Activated CD4-positive, alpha-beta T cell treated with anti-CD3 and anti-CD28 coated beads, Interleukin-2, amount 50 U/mL, for 16 hours (primary cell): ENCODE measurements at places on chromosomes 11 and 22.

- peak; percentile 28 for DNase-seq
Measured at GRCh38 chr22:24402460-24403192, 24.8 kb upstream of the ADORA2A start.

DNA sequence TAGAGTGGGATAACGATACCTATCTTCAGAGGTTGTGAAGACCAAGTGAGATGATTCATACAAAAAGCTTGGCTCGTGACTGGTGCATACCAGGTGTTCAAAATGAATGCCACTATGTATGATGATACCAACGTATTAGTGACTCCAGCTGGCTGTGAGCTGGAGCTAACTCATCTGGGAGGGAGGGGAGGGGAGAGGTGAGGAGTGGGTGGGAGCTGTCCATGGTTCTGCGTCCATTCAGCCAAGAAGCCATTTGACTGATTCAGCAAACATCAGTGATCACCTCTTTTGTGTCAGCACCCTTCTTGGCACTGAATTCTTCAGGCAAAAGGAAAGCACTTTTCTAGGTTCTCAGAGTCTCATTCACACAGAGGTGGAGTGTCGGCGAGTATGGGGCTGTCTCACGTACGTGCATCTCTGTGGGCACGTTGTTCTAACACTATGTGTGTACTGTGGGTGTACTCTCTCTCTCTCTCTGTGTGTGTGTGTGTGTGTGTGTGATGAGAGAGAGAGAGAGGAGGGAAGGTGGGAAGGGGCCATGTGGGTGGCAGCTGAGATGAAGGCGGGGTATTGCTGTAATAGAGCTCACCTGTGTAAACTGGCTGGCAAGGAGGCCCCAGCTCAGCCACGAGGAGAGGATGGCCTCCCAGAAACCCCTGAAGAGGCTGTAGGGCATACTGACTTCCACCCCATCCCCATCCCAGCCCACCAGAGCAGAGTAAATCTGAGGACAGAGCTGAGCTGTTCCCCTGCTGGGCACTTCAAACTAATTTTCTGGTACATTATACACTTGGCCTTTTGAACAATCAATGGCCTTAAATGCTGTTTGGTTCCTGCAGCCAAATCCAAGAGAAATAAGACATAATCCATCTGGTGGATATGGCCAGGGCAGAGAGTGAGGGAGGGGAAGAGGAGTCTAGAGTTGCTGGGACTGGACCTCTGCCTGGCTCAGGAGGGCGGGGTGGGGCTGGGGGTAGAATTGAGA is 96.1 kb upstream of the THY1 start:
- no peak for DNase-seq

- no peak for DNase-seq
Measured at GRCh38 chr11:27218421-27219038, 144.5 kb downstream of the CCDC34 start.

GRCh38 chr22:28904211-28904896 is 21.0 kb downstream of the ZNRF3 start:
- no peak for DNase-seq

- no peak for DNase-seq
Measured at GRCh38 chr11:127056338-127056971, 55.9 kb upstream of the KIRREL3 start.

DNA sequence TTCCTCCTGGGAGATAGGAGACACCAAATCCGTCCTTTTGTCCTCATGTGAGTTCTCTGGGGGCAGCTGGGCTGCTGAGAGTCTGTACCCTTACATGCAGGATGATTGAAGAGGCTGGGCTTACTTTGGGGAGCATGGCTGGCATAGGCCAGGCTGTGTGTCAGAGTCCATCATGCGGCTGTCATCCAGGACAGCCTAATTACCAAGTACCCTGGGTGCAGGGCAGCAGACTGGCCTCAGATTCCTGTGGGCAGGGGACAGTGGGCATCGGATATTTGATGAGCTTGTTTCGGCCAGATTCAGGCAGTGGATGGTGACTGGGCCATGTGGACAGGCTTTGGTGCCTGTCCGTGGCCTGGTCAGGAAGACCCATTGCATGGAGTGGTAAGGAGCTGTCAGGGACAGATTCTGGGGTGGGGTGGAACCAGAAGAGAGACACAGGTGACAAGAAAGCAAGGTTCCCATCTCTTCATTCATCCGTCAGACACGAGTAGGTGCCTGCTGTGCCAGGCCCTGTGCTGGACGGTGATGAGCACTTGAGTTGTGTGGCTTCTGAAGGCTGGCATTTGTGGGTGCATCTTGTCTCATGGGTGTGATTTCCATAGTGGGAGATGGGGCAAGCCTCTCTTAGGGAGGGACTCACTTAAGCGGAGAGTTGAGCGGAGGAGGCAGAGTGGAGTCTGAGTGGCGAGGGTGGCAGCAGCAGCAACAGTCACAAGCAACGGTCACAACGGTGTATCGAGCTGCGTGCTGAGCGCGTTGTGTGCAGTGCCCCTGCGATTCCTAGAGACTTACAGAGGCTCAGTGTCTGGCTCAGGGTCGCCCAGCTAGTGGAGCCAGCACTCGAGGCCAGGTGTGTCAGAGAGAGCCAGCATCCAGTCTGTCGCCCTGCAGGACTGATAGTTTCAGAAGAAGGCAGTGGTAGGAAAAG is 48.7 kb downstream of the TBC1D22A start:
- no peak for DNase-seq
